Fibroblast of the aortic adventitia (primary cell): ENCODE measurements at places on chromosomes 12 and 14.

DNA sequence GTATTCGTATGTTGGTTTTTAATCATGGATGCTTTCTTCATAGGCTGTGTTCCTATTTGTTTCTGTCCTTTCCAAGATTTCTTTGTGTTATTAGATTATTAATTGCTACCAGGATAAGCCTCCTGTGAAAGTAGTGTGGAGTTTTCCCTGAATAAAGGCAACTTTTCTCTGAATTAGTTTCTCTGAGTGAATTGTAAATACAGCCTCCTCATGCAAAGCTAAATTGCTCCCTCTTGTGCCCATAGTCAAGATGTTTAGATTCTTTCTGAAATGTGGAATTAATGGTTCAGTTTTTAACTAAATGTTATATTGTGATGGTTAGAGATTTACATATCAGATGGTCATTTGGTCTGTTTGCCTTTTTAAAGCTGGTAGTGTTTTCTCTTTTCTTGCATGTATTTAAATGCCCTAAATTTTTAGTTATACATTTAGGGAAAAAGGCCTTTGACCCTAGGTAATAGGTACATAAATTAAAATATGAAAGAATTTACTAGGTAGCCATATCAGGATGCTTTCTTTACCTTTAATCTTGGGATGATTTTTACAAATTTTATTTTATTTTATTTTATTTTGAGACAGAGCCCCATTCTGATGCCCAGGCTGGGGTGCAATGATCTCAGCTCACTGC is 8.9 kb downstream of the APAF1 start:
- DNase-seq: peak; percentile 80

- DNase-seq: no peak
Measured at GRCh38 chr14:93343266-93343665, 3.7 kb upstream of the COX8C start.

GRCh38 chr12:109088818-109089217 is 4.5 kb downstream of the ALKBH2 start:
- peak; percentile 67 for DNase-seq

- no peak for DNase-seq
Measured at GRCh38 chr12:119894916-119895315, 17.8 kb upstream of the CIT start.

- no peak for DNase-seq
Measured at GRCh38 chr14:65937960-65938316, 525.4 kb downstream of the FUT8 start.

DNA sequence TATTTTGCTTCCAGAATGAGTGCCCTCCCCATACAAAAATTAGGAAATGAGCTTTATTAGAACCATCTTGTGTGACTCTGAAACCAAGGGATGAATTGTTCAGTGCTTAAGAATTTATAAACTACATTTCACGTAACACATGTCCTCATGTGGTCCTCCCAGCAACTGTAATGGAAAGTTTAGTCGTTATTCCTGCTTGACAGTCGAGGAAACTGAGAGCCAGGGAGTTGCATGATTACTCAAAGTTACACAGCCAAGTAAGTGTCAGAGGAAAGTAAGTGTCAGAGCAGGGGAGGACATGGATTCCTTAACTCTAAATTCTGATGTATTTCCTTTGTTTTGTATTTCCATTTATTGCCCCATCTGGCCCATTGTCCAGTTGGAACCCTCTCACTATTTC is 453.9 kb downstream of the FUT8 start:
- DNase-seq: peak; percentile 67

DNA sequence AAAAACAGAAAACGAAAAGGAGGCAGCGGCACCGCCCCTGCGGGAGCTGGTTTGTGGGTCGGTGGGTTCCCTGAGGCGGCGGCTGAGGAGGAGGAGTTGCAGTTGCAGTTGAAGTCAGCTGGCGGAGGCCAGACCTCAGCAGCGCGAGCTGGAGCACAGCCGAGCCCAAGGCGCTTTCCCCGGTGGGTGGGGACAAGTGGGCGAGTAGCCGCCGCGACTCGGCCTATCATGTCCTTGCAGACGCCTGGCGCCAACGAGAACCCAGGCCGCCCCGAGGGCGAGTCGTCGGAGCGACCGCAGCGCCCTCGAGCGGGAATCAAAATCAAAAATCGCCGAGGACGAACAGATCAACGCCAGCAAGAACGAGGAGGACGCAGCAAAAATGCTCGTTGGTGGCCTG is 12.7 kb upstream of the CLEC1A start:
- no peak for DNase-seq

DNA sequence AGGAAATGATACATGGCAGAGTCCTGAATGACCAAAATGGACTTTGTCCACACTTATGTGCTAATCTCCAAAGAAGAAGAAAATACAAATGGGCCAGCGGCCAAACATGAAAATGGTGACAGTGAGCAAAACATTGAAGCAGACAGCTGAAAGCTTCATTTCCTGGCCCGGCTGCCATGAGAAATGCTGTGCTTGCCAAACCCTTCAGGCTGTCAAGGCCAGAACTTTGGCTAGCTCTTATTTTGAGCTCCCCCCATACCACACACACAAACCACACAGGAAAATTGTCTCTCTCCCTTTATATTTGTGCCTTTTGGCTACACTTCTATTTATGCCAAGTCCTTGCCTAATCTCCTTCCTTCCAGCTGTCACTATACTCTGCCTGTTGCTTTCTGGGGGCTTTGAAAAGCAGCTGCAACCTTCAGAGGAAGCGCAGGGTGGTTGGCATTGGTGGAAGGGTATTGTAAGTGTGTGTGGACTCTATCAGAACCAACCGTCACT is 323.8 kb downstream of the RAD51B start:
- DNase-seq: peak; percentile 97

DNA sequence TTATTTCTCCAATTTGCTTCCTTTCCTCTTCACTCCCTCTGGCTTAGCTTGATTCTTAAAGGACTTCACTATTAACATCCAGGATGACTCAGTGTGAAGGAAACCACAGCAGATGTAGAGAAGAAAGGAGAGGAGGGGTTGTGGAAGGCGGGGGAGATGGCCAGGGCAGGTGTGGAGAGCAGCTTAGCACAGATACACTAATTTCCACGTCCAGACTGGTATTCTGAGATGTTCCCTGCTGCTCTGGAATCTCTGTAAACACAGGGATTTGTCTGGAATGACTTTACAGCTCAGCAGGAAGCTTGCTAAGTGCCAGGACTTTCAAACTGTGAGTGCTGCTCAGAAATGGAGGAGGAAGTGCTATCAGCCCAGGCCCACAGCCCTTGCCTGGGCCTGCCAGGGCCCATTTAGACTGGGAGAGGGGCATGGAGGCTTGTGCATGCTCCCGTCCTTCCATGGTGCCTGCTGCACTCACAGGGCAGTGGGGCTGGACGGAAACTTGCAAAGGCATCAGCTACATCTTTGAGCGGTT is 202.5 kb upstream of the DDHD1 start:
- peak; percentile 58 for DNase-seq

GRCh38 chr12:90407841-90408240 is 547.1 kb downstream of the CCER1 start:
- no peak for DNase-seq

DNA sequence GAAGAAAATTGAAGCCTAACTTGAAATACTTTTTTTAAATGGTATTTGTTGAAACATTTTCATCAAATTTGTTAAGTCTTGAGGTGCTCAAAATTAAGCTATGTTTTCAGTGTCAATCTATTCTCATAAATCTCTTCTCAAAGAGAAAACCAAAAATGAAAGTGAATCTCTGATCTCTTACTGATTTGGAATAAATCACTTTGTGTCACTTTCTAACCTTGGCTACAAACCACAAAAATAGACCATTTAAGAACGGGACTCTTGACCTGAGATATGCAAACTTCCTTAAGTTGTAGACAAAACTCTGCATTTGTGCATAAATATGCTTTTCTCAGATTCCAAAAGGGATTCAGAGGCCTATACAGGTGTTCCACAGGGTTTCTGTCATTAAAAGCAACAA is 192.9 kb downstream of the SEC23A start:
- DNase-seq: no peak

DNA sequence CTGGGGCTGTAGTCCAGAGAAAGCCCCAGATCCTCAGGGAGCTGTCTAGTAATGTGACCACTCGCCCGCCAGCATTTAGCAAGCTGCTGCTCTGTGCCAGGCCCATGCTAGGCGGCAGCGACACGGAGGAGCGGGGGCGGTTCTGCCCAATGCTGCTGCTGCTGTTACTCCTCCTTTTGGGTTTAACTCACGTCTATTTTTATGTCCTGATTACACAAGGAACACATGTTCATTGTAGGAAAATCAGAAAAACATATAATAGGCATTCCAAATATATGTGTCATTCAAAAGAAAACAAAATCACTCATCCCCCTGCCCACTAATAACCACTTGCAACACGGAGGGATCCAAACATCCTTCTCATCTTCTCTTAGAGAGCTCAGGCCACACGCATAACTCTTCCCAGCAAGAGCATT is 30.4 kb downstream of the CCDC92 start:
- peak; percentile 70 for DNase-seq

- DNase-seq: no peak
Measured at GRCh38 chr14:78737116-78737515, 566.9 kb downstream of the NRXN3 start.
